ENCODE measurements at places on chromosomes 7 and 10. TPM values are rescaled to one million over a fixed set of nuclear protein-coding genes. Genes with fewer than 3 reads are reported as not detected.

DNA sequence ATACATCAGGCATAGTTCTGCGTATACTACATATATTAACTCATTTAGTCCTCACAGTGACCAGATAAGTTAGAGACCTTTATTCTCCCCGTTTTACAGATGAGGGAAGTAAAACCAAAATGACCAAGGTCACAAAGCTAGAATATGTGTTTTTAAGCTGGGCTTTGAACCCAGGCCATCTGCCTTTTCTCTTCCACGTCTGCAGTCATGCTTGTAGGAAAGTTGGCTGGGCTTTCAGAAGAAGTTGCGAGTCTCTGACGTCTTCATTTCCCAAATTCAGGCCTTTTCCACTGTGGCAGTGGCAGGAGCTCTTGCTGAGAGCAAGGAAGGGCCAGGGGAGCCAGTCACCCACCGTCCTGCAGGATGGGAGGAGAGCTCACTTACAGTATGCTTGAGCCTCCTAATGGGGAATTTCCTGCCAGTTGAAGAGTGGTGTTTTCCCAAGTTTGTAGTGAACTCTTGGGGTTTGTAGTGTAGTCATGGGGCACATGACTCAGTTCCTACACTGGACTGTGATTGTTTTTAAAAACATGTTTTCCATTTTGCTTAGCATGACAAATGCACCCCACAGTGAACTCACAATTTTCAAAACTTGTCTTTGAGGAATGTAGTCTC is 34.2 kb downstream of the CYP17A1 start:
- DNase-seq: peak; percentile 87

- DNase-seq: no peak
These were observed 39.3 kb downstream of the PRF1 start for GRCh38 chr10:70563230-70563629.

The DPY19L1 gene
- total RNA-seq: 57.9 TPM

The LIPN gene
- not detected for total RNA-seq

DNA sequence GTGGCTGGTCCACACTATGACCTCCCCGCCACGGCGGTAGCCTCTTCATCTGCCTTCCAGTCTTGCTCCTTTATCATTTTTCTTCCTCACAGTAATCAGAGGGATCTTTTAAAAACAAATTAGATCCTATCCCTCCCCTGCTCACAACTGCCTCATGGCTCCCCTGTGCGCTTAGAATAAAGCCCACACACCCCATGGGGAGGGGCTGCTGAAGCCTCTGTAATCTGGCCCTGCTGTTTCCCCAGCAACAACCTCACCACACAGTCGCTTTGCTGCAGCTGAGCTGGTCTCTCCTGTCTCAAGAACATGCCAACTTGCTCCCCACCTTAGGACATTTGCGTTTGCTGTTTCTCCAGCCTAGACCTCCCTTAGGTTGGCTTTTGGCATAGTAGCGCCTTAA is 41.0 kb downstream of the SP8 start:
- no peak for DNase-seq

DNA sequence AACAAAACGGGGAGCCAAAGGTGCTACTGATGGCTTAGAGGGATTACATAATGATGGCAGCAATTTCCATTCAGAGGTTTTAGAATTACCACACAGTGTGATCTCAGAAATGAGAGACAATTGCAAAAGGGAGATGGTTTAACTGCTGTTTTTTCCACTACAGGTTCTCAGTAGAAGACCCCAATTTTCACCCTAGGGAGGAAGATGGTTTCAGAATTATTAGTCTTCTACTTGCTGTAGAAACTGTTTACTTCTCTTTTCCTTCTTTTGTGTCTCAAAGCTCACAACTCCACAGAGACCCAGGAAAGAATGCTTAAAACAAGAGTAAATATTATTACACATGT is 226.5 kb downstream of the INHBA start:
- DNase-seq: no peak

The WNT8B gene
- total RNA-seq: not detected

The IKZF1 gene
- total RNA-seq: 4.2 TPM

DNA sequence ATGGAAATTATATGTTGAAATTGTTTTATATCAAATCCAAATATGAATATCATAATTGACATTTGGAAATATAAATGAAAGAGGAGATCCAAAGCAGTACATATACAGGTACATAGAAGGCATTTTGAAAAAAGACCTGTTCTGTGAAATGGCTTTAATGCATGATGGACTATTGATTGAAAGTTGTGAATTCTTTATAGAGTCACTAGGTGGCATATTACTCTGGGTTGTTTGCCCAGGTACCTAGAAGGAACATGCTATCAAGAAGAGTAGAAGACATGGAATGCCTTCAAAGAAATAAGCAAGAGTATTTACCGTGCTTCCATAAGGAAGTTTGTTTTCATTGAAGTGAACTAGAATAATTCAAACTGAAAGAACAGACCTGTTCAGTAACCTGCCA is 160.0 kb upstream of the ANK3 start:
- DNase-seq: no peak

DNA sequence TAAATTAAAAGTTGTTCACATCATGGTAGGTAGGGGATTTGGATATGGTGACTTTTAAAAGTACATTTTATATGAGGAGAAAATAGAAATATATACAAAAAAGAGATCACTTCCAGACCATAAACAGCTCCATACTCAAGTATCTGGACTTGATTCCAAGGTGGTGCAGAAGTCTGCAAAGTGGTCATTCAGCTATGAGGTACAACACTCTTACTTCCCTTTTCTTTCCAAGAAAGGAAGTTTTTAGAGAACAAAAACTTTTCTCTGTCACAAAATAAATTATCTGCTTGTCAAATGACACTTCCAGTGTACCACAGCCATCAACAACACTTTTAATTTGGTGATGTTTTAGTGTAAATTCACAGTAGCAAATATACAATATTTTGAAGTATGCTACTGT is 1013.5 kb downstream of the GATA3 start:
- no peak for DNase-seq

The OPN1SW gene
- total RNA-seq: not detected

GRCh38 chr7:90617442-90617841 is 21.3 kb downstream of the CDK14 start:
- no peak for DNase-seq

DNA sequence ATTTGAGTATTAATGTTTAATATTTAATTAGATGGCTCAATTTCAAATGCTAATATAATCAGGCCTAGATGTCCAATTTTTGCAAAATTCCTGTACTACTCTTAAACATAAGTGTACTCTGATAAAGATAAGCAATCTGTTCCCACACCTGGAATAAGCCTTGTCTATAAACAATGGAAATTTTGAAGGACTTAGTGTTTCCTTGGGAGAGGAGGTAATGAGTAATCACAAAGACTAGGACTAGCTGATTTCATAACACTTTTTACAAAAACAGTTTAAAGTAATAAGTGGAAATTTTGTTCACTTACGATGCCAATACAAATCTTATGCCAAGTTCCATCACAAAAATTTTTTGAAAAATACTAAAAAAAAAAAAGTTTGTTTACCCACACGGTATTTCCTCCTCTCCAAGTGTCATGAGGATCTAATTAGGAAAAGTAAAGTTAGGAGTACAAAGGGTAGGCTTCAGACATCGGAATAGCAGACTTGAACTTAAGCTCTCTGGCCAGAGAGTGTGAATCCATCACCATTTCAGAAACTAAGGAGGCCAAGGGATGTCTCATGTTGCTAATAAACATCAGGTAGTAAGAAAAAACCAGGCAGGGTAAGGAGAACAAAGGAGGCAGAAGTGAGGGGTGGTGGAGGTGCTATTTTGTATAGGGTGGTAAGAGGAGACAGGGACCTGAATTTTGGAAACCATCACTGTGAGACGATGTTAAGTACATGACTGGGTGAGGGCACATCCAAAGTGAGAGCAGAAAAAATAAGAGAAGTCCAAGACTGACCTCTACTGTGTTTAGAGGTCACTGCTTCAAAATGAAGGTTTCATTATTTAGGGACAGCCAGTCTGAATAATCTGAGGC is 61.3 kb downstream of the RAPGEF5 start:
- no peak for DNase-seq

DNA sequence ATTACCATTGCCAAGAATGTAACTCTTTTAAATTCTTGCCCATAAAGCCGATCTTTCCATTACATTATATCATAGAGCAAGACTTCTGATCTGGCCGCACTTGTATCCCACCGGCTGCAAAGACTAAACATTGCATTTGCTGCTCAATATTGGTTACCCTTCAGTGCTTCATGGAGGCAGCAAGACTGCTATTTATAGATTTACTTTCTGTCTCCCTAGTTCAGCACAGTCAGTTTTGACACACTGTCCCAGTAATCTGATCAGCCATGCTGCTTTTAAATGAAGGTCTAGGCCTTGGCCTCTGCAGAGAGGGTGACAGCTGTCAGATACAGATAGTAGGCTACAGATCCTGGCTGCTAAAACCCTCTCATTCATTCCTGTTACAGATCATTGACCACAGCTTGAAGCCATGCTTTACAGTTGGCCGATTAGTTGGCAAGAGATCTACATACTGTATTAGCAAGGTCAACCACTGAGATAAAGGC is 562.6 kb upstream of the GALNT17 start:
- DNase-seq: no peak
